Activated CD4-positive, alpha-beta memory T cell treated with anti-CD3 and anti-CD28 coated beads for 36 hours (primary cell): ENCODE measurements at places on chromosomes 12 and 14. TPM values are rescaled to one million over a fixed set of nuclear protein-coding genes. Genes with fewer than 3 reads are reported as not detected.
A peak's percentile ranks its signal among the peaks of the same experiment; 100 is the strongest.

DNA sequence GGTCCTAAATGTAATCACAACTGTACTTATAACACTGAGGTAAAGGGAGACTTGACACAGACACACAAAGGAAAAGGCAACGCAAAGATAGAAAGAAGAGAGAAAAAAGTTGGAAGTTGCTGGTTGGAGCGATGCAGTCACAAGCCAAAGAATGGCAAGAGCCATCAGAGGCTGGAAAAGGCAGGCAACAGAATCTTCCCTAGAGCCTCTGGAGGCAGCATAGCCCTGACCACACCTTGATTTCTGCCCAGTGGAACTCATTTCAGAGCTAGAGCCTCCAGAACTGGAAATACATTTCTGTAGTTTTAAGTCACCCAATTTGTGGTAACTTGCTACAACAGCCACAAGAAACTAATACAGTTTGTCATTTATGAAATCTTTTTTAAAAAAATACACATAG, 89.2 kb downstream of the PUS7L start:
- H3K4me1 ChIP-seq, result no peaks in the 10 kb centered on the region
- peaks cover 2% of the 10 kb centered on the region for H3K27me3 ChIP-seq
- no peaks in the 10 kb centered on the region for H3K36me3 ChIP-seq

GRCh38 chr14:54083549-54084239, 127.1 kb upstream of the BMP4 start:
- DNase-seq, result no peak
- no peak overlapping the region for H3K27ac ChIP-seq
- H3K4me3 ChIP-seq, result no peak overlapping the region
- no peaks in the 10 kb centered on the region for H3K4me1 ChIP-seq
- H3K27me3 ChIP-seq, result peaks cover 4% of the 10 kb centered on the region

DNA sequence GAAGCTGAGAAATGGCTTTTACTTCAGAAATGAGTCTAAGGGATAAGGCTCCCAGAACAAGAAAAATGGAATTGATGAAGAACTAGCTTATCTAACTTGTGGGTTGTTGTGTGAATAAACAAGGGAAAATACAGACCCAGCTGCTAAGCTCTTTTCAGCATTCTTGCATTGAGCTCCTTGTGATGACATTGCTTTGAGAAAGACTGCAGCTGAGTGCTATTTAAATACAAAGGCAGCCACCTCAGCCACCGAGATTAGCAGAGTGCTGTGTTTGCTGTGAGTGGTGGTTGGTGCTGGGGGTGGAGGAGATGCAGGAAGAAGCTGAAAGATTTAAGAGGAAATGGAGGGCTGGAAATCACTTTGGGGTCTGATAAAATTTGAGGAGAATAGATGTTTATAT, 396.0 kb upstream of the PRICKLE1 start:
- H3K4me1 ChIP-seq, result no peaks in the 10 kb centered on the region
- no peak for DNase-seq
- H3K36me3 ChIP-seq, result no peaks in the 10 kb centered on the region
- no peaks in the 10 kb centered on the region for H3K27me3 ChIP-seq
- no peak overlapping the region for H3K27ac ChIP-seq

DNA sequence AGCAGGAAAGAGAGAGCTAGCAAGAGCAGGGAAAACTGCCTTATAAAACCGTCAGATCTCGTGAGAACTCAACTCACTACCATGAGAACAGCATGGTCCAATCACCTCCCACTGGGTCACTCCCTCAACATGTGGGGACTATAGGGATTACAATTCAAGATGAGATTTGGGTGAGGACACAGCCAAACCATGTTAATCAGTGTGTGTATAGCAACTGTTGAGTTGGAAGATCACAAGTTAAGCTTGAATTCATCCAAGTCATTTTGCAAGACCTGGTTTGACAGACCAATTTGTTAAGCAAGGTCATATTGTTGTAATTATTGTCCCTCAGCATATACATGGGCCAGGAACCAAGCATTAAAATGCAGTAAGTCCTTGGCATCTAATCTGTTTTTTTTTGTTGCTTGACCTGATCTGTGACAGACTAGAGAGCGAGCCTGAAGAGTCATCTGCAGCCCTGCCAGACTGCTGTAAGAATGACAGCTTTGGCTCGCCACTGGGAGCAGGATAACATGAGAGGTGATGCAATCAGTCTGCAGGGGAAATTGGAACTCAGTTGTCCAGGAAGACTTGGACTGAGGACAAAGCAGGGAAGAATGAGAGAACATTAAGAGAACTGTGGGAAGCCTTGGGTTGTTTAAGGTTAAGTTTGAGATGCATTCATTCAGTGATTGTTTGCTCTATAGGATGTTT, 297.6 kb upstream of the SEL1L start:
- DNase-seq, result no peak
- no peaks in the 10 kb centered on the region for H3K27me3 ChIP-seq
- no peaks in the 10 kb centered on the region for H3K4me1 ChIP-seq

GRCh38 chr12:6987956-6988553, 17.3 kb downstream of the EMG1 start:
- H3K36me3 ChIP-seq, result peaks cover 20% of the 10 kb centered on the region
- H3K27ac ChIP-seq, result no peak overlapping the region
- no peaks in the 10 kb centered on the region for H3K27me3 ChIP-seq
- no peak for DNase-seq
- H3K4me1 ChIP-seq, result no peaks in the 10 kb centered on the region
- no peak overlapping the region for H3K4me3 ChIP-seq

GRCh38 chr14:22052795-22053194, 379.2 kb upstream of the OR4E1 start:
- peaks cover 1% of the 10 kb centered on the region for H3K36me3 ChIP-seq

- peak; percentile 44 for DNase-seq
- no peaks in the 10 kb centered on the region for H3K27me3 ChIP-seq
- H3K4me3 ChIP-seq, result no peak overlapping the region
- H3K4me1 ChIP-seq, result peaks cover 11% of the 10 kb centered on the region
- peaks cover 29% of the 10 kb centered on the region for H3K36me3 ChIP-seq
Measured at GRCh38 chr14:22900081-22900799, 17.2 kb downstream of the REM2 start.

GRCh38 chr12:1948883-1949282, 30.4 kb upstream of the CACNA2D4 start:
- DNase-seq, result no peak
- H3K27ac ChIP-seq, result no peak overlapping the region
- H3K36me3 ChIP-seq, result peaks cover 56% of the 10 kb centered on the region
- H3K4me3 ChIP-seq, result no peak overlapping the region
- H3K4me1 ChIP-seq, result no peaks in the 10 kb centered on the region

DNA sequence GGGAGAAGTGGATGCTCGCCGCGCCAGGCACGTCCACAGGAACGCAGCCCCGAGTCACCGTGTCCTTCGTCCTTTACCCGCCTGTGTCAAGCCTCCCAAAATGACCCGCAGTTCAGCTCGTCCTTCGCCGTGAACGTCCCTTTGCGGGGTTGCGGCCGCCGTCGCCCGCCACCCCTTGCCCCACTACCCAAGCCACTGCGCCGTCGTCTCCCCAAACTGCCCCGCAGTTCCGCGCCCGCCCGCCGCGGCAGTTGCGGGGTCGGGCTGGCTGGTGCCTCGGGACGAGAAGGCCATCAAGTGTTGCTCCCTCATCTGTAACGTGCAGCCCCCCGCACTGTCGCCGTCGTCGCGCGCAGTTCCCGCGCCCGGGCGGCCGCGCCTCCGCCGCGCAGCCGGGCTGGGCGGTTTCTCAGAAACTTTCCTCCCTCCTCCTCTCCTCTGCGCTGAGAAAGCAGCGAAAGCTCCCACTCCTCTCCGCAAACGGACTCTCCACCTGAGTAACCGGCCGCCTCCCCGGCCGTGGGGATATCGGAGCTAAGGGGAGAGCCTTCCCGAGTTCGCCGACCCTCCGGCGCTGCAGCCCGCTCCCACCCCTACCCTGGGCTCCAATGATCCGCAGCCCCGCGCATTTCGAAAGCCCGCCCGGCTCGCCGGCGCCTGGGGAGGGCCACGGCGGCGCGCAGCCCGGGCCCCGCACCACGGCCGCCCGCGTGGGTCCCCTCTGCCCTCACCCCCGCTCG, 6.7 kb downstream of the CDKN1B start:
- peak overlapping the region; percentile 95 for H3K4me3 ChIP-seq
- peaks cover 2% of the 10 kb centered on the region for H3K27me3 ChIP-seq
- H3K36me3 ChIP-seq, result peaks cover 75% of the 10 kb centered on the region
- H3K4me1 ChIP-seq, result peaks cover 45% of the 10 kb centered on the region

- no peak overlapping the region for H3K4me3 ChIP-seq
- H3K27me3 ChIP-seq, result no peaks in the 10 kb centered on the region
- DNase-seq, result no peak
- H3K27ac ChIP-seq, result no peak overlapping the region
Measured at GRCh38 chr14:41860586-41860985, 253.9 kb downstream of the LRFN5 start.

DNA sequence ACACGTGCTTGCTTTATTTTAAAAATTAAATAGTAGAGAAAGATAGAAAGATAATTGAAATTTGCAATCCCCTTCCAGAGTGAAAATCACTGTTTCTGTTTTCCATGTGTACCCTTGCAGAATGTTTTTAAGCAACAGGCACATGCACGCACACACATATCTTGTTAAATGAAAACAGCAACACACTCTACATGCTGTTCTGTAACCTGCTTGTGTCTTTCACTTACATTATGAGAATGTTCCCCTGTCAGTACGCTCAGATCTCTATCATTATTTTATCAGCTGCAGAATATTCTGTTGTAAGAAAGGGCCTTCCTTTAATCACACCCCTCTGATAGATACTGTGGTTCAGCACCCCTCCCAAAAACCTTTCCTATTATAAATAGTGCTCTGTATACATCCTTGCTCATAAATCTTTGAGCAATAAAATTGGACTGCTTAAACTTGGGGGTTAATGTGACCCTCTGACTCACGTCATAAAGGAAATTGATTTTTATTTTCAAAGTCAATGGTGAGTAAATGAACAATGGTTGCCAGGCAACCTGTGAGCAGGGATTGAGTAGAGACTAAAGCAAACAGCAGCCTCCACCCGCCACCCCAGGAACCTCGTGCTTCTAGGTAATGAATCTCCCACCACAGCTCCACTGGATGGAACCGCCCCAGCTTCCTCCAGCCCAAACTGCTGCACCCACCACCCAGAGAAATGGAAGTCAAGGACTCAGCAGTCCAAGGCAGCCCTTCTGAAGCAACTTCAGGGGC, 31.9 kb upstream of the CHGA start:
- H3K27me3 ChIP-seq, result no peaks in the 10 kb centered on the region
- no peak overlapping the region for H3K4me3 ChIP-seq
- H3K4me1 ChIP-seq, result peaks cover 21% of the 10 kb centered on the region
- no peak overlapping the region for H3K27ac ChIP-seq

- no peaks in the 10 kb centered on the region for H3K27me3 ChIP-seq
- no peaks in the 10 kb centered on the region for H3K4me1 ChIP-seq
Measured at GRCh38 chr14:84874436-84874835, 655.5 kb upstream of the FLRT2 start.

GRCh38 chr12:56449622-56449984, 377 bp upstream of the TIMELESS start:
- H3K4me1 ChIP-seq, result peaks cover 18% of the 10 kb centered on the region
- peak overlapping the region; percentile 93 for H3K27ac ChIP-seq
- H3K36me3 ChIP-seq, result peaks cover 11% of the 10 kb centered on the region

GRCh38 chr12:26055087-26055486, 69.8 kb downstream of the BHLHE41 start:
- no peaks in the 10 kb centered on the region for H3K36me3 ChIP-seq
- DNase-seq, result no peak
- no peaks in the 10 kb centered on the region for H3K4me1 ChIP-seq
- no peak overlapping the region for H3K4me3 ChIP-seq
- no peak overlapping the region for H3K27ac ChIP-seq
- peaks cover 7% of the 10 kb centered on the region for H3K27me3 ChIP-seq

DNA sequence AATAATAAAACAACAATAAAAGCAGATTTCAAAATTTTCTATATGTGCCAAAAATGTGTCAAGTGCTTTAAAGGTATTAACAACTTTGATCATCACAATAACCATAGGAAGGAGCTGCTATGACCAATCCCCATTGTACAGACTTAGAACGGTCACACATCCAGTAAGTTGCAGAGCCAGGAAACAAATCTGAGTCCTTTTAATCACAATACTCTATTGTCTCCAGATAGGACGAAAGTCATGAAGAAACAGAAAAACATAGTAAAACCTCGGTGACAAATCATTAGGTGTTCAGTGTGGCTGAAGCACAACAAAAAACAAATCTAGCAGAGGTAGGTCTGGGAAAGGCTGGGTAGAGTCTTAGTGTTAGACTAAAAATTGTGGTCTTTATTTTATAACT, 178.8 kb downstream of the GRIP1 start:
- no peak for DNase-seq
- H3K27me3 ChIP-seq, result peaks cover 7% of the 10 kb centered on the region
- no peak overlapping the region for H3K27ac ChIP-seq

DNA sequence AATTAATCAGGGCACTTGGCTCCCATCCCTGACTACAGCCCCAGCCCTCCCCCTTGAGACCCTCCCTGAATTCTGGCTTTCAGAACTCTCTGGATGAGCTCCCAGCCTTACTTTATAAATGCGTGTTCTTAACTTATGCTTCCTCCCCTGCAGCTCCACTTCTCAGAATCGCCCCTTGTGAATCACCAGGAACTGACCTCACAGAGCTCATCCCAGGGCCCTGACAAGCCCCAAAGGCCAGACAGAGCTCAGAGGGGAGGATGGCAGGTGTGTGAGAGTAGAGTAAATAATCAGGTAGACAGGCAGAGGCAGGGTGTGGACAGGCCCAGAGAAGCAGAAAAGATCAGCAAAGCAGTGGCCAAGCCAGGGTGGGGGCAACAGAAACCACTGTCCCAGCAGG, 68.2 kb upstream of the FOXN3 start:
- peak overlapping the region; percentile 25 for H3K27ac ChIP-seq
- H3K4me3 ChIP-seq, result no peak overlapping the region
- peaks cover 11% of the 10 kb centered on the region for H3K4me1 ChIP-seq
- H3K27me3 ChIP-seq, result no peaks in the 10 kb centered on the region
- peak; percentile 31 for DNase-seq

- DNase-seq, result no peak
- peaks cover 2% of the 10 kb centered on the region for H3K27me3 ChIP-seq
- H3K36me3 ChIP-seq, result no peaks in the 10 kb centered on the region
- no peak overlapping the region for H3K27ac ChIP-seq
- H3K4me3 ChIP-seq, result no peak overlapping the region
Measured at GRCh38 chr12:34217660-34218059, 195.4 kb downstream of the ALG10 start.

DNA sequence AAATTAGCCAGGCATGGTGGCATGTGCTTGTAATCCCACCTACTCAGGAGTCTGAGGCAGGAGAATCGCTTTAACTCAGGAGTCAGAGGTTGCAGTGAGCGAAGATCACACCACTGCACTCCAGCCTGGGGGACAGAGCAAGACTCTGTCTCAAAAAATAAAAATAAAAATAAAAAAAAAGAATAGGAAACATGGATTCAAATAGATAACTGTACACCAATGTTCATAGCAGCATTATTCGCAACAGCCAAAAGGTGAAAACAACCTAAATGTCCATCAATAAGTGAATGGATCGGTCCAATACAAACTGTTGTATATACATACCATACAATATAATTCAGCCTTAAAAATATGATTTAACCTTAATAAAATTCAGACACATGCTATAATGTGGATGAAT, 3.1 kb upstream of the RIPK3 start:
- peaks cover 14% of the 10 kb centered on the region for H3K4me1 ChIP-seq
- peaks cover 15% of the 10 kb centered on the region for H3K27me3 ChIP-seq
- no peak overlapping the region for H3K4me3 ChIP-seq
- peaks cover 2% of the 10 kb centered on the region for H3K36me3 ChIP-seq
- no peak overlapping the region for H3K27ac ChIP-seq

The STON2 gene
- 0.12 TPM for total RNA-seq

The GRIP1 gene
- total RNA-seq, result 0.95 TPM

The ACYP1 gene
- 41.3 TPM for total RNA-seq

The PGAM5 gene
- 54.3 TPM for total RNA-seq

The RBMS2 gene
- 2.2 TPM for total RNA-seq

The TAS2R31 gene
- total RNA-seq, result 1.1 TPM

The COX14 gene
- 48.7 TPM for total RNA-seq

The C12orf43 gene
- total RNA-seq, result 19.6 TPM

The TAS2R19 gene
- total RNA-seq, result 0.93 TPM

The DLGAP5 gene
- total RNA-seq, result 97.9 TPM

The SYNE2 gene
- total RNA-seq, result 27.7 TPM

The SERPINA12 gene
- total RNA-seq, result not detected

The NPAS3 gene
- not detected for total RNA-seq
